ENCODE measurements at places on chromosomes 6 and 20. TPM values are rescaled to one million over a fixed set of nuclear protein-coding genes. Genes with fewer than 3 reads are reported as not detected.
A peak's percentile ranks its signal among the peaks of the same experiment; 100 is the strongest.

DNA sequence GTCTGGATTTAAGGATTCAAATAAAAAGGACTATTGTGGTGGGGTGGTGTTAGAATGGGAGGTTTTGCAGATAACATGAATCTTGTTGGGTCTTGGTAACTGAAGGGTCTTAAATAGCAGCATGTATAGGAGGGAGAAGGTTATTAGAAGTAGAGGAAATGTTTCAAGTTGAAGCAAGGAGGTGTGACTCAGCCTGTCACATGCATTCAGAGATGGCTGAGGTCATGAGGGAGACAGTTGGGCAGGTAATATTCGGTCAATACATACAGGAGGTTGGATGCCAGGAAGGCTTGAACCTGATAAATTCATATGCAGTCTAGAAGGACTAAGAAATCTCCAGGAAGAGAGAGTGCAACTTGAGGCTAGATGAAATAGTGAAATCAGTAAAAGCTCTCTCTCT, 6.1 kb downstream of the KLHL31 start:
- no peak for DNase-seq

DNA sequence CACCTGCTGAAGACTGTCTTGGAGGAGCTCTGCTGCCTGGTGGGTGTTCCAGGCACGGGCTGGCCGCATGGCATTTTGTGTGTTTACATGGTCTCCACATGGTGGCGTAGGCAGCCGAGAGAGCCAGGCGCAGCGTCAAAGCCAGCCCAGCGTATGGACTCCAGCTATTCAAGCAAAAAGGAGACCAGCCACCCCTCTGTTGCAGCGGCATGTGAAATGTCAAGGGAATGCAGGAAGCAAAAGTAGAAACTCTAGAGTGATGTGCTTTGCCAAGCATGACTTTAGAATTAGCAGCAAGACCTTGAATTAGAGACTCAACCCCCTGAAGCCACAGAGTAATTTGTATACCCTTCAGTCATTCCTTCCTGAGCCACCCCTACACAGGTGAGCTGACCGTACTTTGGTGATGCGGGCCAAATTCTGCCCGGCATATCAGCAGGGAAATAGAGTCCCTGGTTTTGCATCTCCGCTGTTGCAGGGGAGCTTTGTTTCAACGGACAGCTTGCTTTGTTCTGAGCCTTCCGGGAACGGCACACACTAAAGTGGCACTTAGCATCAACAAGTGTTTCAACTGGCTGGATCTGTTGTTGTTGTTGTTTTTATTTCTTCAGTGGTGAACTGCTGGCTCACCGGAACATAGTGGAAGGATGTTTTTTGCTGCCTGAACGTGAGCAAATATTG, 48.5 kb downstream of the FNDC1 start:
- no peak for DNase-seq

DNA sequence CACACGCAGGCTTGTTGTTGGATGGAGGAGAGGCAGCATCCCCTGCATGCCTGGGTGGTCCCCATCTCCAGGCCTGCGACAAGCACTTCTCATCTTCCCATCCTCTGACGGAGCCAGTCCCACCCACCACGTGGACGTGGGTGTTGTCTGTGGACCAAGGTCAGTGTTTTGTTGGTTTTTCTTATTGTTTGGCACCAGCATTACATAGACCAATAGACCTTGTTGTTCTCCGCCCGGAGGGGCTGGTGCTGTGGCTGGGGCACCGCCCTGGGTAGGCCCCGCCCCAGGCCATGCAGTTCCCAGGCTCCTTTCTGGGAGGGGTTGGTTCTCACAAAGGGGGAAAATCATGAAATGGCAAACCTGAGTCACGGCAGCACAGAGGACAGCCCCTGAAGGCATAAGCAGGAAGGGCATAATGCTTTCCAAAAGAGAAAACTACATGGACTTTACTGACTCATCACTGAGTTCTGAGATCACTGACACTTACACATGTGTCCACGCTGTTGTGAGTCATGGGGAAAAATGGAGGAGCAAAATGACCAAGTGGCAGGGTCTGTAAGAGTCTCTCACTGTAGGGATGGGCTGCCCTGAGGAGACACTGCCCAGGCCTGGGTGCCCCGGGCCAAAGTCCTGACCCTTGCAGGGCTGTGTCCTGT, 90.8 kb downstream of the THBS2 start:
- peak; percentile 92 for DNase-seq

- DNase-seq: no peak
Measured at GRCh38 chr6:150037526-150038201, 12.3 kb upstream of the RAET1L start.

DNA sequence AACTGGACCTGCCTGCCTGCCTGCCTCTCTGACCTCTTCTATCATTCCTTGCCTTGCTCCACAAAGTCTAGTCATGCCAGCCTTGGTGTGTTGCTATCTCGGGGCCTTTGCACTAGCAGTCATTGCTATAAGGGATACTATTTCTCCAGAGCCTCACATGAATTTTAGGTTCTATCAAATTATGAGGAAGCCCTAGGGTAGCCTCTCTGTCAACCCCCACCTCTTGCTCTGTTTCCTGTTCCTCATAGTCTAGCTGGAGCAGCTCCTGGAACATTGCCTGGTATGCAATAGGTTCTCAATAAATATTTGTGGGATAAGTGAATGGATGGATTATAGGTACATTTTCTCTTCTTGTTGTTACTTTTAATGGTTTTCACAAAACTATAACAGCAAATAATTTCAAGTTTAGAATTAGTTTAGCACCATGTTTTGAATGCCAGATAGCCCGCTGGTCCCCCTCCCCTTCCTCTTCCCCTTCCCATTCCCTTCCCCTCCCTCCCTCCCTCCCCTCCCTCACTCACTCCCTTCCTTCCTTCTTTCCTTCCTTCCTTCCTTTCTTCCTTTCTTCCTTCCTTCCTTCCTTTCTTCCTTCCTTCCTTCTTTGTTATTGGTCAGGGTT, 46.9 kb upstream of the DTNBP1 start:
- no peak for DNase-seq

DNA sequence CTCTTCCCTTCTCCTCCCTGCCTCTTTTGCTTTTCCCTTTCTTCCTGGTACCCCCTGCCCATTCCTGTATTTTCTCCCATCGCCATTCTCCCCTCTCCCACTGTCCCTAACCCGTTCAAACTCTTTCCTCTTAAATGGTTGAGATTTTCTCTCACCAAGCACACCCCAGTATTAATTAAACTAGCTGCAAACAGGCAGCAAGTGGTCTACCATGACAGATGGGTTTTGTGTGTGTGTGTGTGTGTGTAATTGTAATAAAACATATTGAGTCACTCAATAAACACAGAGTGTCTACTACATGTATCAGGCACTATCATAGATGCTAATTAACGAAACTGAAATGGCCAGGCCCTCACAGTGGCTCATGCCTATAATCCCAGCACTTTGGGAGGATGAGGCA, 6.7 kb downstream of the RAET1E start:
- no peak for DNase-seq

SLC22A1 gene
- 2.8 TPM for total RNA-seq

CDH26 gene
- 4.5 TPM for total RNA-seq

GRCh38 chr6:42105156-42105648, 37.2 kb downstream of the C6orf132 start:
- no peak for DNase-seq

RAET1G gene
- total RNA-seq: 0.99 TPM

- peak; percentile 89 for DNase-seq
Measured at GRCh38 chr6:43724914-43725642, 37.5 kb upstream of the MRPS18A start.

DNA sequence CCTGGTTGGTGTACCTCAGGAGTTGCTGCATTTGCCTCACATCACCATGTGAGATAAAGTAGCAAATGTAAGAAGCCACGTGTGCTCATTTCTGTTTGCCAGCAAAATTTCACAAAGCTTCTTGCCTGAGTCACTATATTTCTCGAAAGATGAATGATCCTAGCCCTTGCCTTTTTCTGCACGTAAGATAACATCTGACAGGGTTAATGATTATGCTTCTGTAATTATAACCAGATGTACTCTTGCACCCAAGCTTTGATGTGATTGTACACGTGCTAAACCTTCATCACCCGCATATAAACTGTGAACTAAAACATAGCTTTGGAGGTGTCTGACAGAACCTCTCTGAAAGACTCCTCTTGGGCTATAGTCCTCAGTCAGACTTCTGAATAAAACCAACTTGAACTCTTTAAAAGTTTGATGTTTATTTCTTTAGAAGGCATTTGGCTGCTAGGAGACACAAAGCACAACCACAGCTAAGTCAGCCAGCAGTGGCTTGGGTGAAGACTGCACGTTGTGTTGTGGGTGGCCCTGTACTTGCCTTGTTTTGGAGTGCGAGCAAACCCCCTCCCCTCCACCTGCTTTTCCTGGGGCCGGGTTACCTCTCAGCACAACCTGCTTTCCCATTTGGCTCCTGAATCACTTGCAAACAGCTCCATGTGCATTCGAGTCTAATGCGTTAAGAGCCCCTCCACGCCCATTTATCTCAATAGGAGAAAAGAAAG, 19.3 kb downstream of the PROKR2 start:
- DNase-seq: no peak

- DNase-seq: peak; percentile 90
Measured at GRCh38 chr6:143677891-143678791, at the start of gene PHACTR2. Gene PHACTR2 (plus strand): TSS chr6:143677965. CDS start chr6:143678164, 199 bp downstream.

DNA sequence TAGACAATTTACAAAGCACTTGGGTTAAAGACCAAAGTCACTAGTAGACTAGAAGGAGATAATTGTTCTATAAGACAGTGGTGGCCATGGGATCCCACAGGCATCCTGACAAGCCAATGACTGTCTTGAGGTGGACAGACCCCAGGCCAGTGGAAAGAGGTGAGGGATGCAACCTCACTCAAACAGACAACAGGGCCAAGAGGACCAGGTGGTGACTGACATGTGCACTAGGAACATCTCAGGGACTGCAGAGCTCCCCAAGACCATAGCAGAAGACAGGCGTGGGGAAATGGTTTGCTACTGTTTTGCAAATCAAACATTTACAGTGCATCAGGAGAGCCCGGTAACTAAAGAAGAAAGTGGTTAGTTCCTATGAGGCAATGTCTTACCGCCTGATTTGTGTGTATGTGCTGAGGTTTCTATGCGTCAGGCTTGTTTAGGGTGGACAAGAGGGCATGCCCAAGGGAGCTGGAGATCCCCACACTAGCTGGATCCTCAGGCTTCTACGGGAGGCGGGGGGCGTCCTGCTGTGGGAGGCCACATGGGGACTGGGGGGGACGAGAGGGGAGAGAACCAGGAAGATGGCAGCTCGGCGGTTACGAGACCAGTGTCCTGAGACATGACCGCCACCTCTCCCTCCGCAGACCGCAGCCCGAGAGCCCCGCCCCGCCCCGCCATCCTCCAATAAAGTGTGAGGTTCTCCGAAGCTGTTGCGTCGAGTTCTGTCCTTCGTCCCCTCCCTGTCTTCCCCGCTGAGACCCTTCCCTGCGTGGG, 623 bp upstream of the MRPS26 start:
- peak; percentile 93 for DNase-seq

- DNase-seq: no peak
Measured at GRCh38 chr6:116941727-116942126, 64.7 kb downstream of the RFX6 start.

DNA sequence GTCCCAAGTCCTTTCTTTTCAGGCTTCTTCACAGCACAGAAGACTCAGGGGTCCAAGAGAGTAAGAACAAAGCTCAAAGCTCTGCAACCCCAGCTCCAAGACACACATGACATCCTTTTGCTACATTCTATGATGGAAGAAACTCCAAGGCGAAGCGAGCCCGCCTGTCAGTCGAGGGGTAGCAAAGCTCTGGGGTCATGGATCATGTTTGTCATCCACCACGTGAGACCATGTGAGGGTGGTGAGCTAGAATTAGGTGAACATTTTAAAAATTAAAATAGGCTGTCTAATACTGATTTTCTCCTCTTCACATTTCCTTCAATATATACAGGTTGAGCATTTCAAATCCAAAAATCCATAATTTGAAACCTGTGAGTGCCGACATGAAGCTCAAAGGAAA, 189.6 kb downstream of the TTLL2 start:
- no peak for DNase-seq

- DNase-seq: peak; percentile 26
Measured at GRCh38 chr6:34240329-34241248, 3.9 kb downstream of the HMGA1 start.

DNA sequence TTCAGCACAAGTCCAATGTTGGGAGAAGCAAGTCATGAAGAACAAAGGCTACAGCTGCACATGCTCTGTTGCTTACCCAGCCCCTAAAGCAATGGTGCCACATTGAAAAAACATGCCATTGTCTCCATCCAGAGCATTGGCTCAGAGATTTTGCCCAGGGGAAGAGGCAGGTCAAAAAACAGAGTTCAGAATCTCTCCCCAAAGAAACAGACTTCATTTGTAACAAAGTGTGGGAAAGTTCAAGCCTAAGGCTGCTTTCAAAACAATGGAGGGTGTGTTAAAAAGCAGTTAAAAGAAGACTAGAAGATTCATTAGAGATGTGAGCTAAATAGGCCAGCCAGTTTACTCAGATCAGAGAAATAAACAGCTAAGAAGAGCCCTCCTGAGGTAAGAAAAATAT, 63.6 kb downstream of the DZANK1 start:
- DNase-seq: no peak

CPXM1 gene
- total RNA-seq: 3.4 TPM

- DNase-seq: no peak
Measured at GRCh38 chr6:149259753-149260152, 57.8 kb upstream of the TAB2 start.

DNA sequence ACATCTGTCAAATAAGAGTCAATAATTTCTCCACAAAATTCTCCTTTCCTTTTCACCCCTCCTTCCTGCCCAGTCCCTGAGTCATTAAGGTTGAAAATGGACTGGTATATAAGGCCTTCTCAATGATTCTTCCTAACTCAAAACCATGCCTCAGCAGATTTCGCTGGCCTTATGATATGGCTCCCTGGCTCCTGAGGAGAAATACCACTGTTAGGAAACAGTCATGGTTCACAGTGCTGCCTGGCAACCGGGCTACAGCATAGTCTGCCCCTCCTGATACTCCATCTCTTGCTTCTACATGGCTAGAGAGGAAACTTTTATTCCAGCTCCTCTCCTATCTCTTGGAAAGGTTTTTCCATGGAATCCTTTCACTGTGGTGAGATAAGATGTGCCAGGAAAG, 4.7 kb downstream of the UBE2J1 start:
- no peak for DNase-seq

DNA sequence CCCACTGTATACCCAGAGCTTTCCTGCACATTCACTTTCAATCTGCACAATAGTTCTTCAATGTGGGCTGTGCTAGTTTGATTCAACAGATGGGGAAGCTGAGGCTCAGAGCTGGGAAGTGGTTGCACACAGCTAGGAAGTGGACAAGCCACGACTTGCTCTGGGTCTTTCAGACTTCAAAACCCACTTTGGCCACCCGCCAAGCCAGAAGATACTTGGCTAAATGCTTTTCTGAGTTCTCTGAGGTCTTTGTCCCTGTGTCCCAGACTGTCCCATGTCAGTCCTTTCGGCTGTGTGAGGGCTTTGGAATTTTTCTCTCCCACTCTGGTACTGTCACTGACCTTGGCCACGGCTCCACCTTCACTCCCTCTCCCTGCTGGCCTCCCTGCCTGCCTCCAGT, 10.6 kb downstream of the PDYN start:
- DNase-seq: no peak

BNIP5 gene
- total RNA-seq: not detected

DIDO1 gene
- total RNA-seq: 45.8 TPM
